ENCODE measurements at places on chromosomes 1 and 21.

- DNase-seq, result no peak
Measured at GRCh38 chr1:183515002-183515689, 42.8 kb downstream of the SMG7 start.

DNA sequence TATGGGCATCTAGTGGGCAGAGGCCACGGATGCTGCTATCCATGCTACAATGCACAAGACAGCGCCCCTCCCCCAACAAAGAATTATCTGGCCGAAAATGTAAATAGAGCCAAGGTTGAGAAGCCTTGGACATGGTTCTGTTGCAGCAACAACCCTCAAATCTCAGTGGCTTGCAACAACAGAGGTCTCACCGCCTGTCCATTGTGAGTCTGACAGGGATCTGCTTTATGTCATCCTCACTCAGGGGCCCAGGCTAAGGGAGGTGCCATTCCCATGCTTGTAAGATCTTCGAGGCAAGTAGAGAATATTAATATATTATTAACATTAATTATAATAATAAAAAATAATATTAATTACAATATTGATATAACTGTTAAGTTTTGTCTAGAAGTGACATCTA, 9.5 kb upstream of the PITHD1 start:
- DNase-seq, result no peak

DNA sequence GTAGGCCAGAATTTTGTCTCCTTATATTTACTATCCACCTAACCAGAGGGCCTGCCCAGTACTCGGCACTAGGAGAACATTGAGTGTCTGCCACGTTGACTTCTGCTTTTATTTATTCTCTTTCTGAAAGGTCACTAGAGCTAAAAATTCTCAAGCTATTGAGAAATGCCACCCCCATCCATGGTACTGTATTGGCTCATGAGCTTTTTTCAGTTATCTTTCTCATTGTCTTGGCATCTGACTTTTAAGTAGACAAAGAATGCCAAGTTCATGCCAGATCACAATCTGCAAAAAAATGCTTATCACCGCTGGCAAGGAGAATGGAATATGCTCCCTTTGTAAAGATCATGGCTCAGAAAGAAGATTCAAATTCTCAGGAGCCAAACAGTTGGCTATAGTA, 49.8 kb upstream of the MROH9 start:
- DNase-seq, result no peak

- no peak for DNase-seq
Measured at GRCh38 chr1:226125831-226126230, 60.7 kb downstream of the ACBD3 start.

DNA sequence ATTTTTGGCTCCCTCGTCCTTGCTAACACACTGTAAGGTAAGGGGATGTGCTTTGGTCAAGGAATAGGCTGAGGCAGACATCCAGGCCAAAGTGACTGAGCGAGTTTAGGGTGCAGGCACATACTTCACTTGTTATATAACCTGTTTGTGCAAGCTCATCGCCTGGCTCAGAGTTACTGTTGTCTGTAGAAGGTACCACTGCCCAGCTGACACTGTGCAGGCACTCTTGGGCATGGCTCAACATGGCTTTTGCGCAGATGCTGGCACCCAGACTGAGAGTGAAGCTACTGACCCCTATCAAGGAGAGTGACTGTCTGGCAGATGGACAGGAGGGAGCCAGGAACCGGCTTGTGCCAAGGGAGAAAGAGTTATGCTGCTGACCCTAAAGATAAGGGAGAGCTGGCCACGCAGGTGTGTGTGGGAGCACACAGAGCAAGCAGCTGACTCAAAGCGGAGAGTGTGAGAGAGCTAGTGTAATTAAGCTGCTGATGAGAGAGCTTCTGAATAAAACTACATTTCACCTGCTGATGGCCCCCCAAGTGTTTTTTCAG, 307.3 kb upstream of the USP24 start:
- DNase-seq, result no peak

GRCh38 chr1:201772178-201772577, 56.8 kb upstream of the IPO9 start:
- DNase-seq, result no peak

DNA sequence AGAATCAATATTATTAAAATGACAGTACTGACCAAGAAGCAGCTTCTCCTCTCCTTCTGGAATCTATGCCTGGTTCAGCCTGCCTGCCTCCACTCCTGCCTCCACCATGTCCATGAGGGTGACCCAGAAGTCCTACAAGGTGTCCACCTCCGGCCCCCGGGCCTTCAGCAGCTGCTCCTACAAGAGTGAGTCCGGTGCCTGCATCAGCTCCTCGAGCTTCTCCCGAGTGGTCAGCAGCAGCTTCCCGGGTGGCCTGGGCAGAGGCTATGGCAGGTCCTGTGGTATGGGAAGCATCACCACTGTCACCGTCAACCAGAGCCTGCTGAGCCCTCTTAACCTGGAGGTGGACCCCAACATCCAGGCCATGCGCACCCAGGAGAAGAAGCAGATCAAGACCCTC, 822.4 kb upstream of the NEGR1 start:
- DNase-seq, result no peak

DNA sequence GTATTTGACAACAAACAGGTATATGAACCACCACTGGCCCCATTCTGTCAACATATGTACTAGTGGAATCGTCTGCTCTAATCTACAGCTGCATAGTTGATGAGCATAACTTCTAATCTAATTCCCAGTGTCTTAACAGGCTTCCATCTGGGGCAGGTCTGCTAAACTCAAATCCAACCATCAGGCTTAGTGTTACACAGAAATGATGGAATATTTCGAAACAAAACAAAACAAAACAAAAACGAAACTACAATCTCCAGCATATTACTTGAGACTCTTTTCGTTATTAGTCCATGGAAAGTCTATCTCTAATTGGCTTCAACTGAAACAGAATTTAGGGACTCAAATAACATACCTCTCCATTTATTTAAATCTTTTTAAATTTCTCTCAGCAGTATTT, 37.6 kb downstream of the DIPK1A start:
- no peak for DNase-seq

DNA sequence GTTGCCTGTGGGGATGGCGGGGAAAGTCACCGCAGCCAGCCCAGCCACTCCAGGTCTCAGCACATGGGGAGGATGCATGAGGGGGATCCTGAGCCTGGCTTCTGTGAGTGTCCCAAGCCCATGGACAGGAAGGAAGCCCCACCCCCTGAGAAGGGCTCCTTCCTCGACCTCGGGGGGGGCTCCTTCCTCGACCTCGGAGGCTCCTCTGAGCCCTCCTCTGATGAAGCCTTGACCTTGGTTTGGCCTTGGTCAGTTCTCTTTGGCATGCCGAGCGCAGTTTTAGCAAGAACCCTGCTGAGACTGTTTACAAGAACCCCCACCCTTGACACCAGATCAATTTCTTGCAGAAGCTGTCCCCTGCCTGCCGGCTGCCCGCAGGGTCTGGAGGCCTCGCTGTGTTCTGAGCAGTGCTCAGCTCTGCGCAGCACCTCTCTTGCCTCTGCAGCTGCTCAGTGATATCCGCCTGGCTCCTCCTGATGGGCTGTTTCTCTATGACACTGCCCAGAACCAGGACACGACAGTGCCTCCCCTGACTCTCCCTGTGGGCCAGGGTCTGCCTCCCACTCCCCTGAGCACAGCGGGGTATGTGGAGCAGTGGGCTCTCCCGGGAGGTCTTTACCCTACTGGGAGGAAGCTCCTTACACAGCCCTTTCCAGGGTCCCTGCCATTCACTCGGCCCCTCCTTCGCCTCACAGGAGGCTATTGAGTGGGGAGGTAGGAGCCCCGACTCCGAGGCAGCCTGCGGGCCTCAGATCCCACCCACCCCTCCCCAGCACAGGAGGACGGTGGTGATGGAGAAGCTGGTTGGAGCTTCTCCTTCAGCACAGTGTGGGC, 15.4 kb downstream of the ACTRT2 start:
- no peak for DNase-seq

DNA sequence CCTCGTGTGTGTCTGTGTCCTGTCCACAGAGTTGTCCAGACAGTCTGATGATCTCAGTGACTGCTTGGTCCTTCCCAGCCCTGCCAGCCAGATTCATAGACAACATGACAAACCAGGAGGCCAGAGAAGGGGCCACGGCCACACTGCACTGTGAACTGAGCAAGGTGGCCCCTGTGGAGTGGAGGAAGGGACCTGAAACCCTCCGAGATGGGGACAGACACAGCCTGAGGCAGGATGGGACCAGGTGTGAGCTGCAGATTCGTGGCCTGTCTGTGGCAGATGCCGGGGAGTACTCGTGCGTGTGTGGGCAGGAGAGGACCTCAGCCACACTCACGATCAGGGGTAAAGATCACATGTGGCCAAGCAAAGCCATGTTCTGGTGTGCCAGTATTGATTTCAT, 96.4 kb downstream of the OBSCN start:
- no peak for DNase-seq
